Activated CD8-positive, alpha-beta memory T cell treated with anti-CD3 and anti-CD28 coated beads for 1 hour (primary cell): ENCODE measurements at places on chromosomes 12 and 14.

DNA sequence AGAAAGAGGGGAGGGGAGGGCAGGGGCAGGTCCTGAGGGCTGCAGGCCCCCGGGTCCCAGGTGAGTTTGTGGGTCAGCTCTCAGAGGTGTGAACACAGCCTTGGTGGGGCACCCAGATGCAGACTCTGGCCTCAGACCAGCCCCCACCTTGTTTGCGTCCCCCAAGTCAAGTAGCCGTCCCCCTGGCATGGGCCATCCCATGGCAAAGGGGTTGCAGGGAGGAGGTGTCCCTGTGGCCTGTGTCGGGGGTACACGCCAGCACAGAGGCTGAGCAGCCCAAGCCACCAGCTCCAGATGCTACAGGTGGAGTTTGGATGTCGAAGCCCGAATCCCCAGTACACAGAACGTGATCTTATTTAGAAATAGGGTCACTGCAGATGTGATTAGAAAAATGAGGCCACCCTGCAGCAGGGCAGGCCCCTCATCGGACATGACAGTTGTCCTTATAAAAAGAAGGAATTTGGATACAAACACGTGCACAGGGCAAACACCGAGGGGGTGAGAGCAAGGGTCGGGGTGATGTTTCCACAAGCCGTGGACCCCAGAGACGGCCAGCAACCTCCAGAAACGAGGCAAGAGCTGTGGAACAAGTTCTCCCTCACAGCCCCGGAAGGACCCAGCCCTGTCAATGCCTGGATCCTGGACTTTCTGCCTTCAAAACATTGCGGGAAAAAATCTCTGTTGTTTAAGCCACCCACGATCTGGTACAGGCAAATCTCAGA lies 141.2 kb upstream of the C14orf180 start:
- no peak for DNase-seq

DNA sequence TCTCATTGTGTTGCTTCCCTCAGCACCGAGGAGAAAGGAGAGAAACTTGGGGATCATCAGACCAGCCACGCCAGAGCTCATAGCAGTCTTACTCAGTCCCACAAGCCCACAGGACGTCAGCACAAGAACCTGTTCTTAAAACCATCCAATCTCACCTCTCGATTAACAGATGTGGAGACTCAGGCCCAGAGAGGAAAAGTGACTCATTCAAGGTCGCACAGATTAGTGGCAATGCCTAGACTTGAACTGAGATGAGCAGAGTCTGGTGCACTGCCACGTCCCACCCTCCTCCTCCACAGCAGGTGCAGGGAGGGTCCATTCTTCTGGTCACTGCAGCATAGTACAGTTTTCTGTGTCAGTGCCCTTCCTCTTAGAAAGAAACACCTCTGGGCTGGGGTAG lies 154.9 kb upstream of the PZP start:
- DNase-seq: no peak

DNA sequence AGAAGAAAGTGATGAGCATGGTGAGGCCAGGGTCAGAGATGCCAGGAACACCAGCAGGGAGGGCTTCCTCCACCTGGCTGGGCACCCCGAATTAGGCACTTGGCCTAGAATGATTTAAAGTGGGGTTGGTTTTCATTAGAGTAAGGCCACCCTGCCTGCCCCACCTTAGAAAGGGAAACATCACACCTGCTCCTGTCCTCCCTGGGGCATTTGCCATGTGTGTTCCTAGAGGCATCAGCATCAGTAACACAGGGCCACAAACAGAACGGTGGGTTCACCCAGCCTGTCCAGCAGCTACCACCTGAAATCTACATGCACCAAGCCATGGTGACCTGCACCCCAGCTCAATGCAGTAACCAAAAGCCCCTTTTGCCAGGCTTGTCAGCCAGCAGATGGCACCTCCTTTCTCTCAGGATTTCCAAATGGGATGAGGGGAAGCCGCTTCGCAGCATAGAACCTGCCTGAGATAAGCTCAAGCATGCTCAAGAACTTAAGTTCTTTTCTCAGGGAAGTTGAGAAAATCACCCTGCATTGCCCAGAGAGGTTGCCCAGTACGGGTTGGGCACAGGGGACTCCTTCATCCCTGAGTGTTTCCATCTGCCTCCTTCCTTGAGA lies 338.8 kb downstream of the DPF3 start:
- no peak for DNase-seq

DNA sequence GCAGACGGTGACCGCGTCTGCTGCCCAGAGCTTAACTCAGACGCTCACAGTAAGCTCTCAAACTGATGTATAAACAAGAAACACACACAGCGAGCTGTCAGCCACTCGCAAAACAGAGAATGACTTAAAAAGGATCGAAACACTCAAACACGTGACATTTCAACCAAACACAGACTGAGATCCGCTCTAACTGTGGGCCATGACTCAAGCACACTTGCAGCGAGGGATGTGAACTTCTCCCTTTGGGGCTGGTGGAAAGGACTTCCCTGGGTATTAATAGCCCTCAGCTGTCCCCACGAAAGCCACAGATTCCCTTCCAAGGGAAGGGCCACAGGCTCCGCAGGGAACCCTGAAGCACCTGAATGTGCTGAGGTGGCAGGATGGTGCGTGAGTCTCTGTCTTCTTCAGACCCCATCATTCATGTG lies 29.1 kb downstream of the CCDC88C start:
- DNase-seq: no peak

GRCh38 chr14:52020161-52020714 lies 30.9 kb downstream of the RTRAF start:
- no peak for DNase-seq

GRCh38 chr12:121799156-121799841 lies 4.5 kb upstream of the SETD1B start:
- no peak for DNase-seq

- peak; percentile 18 for DNase-seq
Observed at GRCh38 chr12:14845350-14845750, 2.0 kb upstream of the ART4 start.

DNA sequence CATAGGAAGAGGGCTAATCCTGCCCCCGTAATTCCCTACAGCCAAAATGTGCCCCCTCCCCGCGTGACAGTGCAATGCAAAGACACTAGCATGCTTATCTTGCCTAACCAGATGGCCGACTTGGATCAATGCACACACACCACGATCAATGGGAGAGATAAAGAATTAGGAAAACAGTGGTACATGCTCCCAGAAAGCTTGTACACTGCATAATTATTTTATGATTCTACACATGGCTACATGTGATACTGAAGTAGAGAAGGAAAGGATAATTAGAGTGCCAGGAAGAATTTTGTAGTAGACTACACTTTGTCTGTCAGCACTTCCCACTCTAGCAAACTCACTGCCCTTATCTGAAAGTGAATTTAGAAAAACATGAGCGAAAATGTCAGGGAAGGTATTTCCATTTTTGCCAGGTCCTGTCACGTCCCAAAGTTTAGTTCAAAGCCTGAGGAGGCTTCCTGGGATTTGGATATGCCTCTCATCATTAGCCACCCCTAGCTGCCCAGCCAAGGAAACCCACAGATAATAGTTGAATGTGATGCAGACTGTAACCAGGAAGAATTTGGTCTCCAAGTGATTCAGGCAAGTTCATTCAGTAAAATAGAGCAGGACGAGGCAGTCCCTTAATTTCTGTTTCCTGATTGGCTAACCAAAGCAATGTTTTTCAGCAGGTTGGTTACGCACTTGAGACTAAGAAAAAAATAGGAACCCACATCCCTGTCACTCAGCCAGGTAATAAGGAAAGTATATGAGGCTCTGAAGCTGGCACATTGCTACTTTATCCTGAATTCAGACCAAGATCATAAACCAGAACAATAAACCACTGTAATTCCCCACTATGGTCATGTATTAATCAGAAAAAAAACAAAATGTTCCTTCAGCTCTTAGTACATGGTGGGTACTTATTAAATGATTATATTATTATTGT lies 199.6 kb upstream of the OTX2 start:
- no peak for DNase-seq

DNA sequence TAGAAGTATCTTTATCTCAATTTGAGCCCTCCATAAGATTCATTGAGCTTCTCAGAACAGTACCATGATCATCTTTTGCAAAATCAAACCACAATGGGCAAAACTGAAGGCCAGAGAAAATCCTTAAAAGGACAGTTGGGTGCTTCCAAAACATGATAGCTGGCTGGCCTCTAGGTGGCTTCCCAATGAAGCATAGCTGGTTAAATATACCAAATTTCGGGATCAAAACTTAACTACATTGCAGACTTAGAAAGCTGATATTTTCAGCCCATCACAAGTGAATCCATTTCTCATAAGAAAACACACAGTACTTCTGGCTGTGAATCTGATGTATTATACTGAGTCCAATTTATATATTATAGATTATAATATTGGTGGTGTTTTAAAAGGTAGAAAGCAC lies 15.3 kb upstream of the PIK3C2G start:
- DNase-seq: no peak

GRCh38 chr12:79058342-79058741 lies 193.8 kb downstream of the SYT1 start:
- DNase-seq: no peak

- no peak for DNase-seq
Observed at GRCh38 chr12:94643606-94644005, 6.8 kb downstream of the TMCC3 start.

- no peak for DNase-seq
Observed at GRCh38 chr12:2233034-2233433, 180.2 kb downstream of the CACNA1C start.
